Uterus (tissue), 4 donors: ENCODE measurements at places on chromosomes 2 and 18. TPM values are rescaled to one million over a fixed set of nuclear protein-coding genes. Genes with fewer than 3 reads are reported as not detected.

DNA sequence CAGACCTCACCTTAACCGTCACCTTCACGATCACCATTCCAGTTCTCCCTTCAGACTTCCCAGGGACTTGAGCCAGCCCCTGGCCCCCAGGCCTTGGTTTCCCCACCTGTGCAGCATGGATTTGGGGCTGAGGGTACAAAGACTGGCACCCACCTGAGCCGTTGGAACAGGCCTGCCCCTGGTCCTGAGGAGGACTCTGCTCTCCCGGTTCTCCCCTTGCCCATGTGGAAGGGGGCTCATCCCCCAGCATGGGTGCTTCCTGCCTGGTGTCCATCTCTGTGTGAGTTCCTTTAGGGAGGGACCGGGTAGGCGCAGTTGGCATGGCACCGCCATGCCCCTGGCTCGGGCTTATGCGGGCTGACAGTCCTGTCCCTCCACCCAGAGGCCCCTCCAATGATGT is 10.9 kb upstream of the GPR35 start:
- DNase-seq = no peak

- DNase-seq = no peak
Observed at GRCh38 chr2:196249860-196250259, 78.5 kb upstream of the STK17B start.

DNA sequence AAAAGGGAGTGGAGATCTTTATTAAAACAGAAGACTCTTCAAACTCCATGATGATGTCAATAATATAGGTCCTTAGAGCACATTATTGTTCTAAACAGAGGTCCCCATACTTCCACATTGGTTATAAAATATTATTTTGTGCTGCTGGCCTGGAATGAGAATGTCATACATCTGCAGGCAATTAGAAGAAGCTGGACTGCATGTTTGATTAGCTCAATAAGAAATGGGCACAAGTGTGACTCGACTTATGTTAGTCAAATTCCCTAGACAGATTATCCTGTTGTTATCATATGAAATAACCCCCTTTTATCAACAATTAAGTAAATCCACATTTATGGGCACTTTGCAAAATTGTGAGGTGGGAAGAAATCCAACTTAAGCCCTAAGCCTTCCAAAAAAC is 8.8 kb downstream of the EFEMP1 start:
- DNase-seq = no peak

GRCh38 chr2:37168217-37168981 is 11.6 kb upstream of the EIF2AK2 start:
- DNase-seq = no peak

DNA sequence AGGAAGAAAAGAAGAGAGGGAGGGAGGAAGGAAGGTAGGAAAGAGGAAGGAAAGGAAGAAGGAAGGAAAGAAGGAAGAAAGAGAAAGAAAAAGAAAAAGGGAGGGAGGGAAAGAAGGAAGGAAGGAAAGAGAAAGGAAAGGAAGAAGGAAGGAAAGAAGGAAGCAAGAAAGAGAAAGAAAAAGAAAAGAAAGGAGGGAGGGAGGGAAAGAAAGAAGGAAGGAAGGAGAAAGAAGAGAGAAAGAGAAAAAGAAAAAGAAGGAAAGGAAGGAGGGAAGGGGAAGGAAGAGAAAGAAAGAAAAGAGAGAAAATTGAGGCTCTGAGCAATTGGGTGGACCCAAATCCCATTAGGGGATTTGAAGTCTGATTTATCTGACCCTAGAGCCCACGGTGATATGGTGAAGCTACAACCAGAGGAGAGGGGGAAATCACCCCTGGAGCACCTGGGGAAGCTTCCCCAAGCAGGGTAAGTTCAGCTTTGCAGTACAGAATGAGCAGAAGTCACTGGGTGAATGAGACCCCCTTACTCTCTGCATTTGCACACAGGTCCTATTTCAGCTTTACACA is 177.6 kb upstream of the BCL2L11 start:
- no peak for DNase-seq

Gene TDRD15
- 0.28 TPM for total RNA-seq
